Lung (tissue), 17 donors: ENCODE measurements at places on chromosomes 6 and 20. TPM values are rescaled to one million over a fixed set of nuclear protein-coding genes. Genes with fewer than 3 reads are reported as not detected.

PPP1R16B gene
- polyA plus RNA-seq: 8.3 TPM

CYP39A1 gene
- 2.2 TPM for polyA plus RNA-seq

TMC2 gene
- 0.15 TPM for polyA plus RNA-seq

PPP1R3D gene
- 3.8 TPM for polyA plus RNA-seq

PAX1 gene
- polyA plus RNA-seq: 0.06 TPM
